ENCODE measurements at places on chromosomes 2 and 18. TPM values are rescaled to one million over a fixed set of nuclear protein-coding genes. Genes with fewer than 3 reads are reported as not detected.

The WDR54 gene
- total RNA-seq, result 23.3 TPM

The CRYGC gene
- total RNA-seq, result not detected

DNA sequence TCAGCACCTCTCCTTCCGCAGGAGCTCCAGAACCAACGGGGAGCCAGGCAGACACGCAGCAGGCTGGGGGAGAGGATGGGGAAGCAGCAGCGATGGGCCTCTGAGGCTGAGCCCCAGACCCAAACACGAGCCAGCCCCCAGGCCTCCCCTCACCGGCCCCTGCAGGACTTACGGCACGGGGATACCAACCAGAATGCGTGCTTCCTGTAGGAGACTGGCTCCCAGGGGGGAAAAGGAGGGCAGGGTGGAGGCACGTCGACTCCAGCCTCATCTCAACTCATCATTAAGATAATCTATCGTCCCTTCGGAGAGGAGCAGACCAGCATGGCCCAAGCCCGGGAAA is 495.1 kb upstream of the MYT1L start:
- DNase-seq, result no peak

DNA sequence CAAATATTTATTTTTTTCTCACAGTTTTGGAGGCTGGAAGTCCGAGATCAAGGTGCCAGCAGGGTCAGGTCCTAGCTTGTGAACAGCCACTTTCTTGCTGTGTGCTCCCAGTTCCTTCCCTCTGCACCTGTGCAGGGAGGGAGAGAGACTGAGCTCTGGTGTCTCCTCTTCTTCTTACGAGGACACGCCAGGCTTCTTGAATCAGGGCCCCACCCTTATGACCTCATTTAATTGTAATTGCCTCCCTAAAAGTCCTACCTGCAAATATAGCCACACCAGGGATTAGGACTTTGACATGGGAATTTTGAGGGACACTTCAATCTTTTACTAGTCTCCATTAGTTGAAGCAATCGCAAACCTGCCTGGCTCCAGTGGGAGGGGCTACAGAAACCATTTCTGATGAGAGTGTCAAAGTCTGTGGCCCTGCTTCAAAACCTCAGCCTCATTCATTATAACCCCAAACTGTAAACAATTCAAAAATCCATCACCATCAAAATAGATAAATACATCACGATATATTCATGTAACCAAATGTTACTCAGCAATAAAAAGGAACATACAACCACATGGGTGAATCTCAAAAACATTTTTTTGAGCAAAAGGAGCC is 18.2 kb upstream of the SEH1L start:
- DNase-seq, result no peak

- no peak for DNase-seq
These were observed 128.5 kb upstream of the SH3BP4 start for GRCh38 chr2:234823196-234823876.

GRCh38 chr2:26754539-26754938 is 9.5 kb upstream of the SLC35F6 start:
- DNase-seq, result no peak

DNA sequence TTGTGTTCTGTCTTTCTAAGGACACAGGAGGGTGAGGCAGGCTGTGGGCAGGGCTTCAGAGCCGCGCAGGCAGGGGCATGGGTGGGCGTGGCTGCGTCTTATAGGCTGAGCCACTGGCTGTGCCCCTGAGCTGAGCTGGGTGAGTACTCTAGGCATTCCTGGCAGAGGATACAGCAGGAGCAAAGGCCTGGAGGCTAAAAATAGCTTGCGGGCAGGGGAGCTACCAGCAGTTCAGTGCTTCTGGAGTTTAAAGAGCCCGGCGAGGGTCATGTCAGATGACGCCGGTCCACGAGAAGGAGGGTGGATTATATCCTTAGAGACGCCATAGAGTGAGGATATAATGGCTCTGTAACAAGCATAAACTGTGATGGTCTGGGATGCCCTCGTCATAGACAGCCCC is 31.5 kb upstream of the PDIA6 start:
- DNase-seq, result peak; percentile 39

DNA sequence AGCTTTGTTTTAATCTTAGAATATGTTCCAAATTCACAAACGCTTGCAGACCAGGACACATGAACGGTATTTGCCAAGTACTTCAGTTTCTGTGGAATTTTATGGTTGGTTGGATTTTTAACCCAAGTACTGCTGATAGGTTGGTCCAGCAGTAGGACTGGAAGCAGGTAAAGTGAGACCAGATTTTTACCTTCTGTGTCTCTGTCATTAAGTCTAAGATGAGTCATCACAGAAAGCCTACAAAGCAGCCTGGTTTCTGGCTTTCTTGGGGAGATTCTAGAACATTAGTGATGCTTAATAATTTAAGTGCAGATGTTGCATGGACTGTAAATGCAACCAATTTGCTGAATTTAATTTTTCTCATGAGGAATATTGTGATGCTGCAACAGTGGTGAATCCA is 100.5 kb downstream of the SCG2 start:
- DNase-seq, result no peak

DNA sequence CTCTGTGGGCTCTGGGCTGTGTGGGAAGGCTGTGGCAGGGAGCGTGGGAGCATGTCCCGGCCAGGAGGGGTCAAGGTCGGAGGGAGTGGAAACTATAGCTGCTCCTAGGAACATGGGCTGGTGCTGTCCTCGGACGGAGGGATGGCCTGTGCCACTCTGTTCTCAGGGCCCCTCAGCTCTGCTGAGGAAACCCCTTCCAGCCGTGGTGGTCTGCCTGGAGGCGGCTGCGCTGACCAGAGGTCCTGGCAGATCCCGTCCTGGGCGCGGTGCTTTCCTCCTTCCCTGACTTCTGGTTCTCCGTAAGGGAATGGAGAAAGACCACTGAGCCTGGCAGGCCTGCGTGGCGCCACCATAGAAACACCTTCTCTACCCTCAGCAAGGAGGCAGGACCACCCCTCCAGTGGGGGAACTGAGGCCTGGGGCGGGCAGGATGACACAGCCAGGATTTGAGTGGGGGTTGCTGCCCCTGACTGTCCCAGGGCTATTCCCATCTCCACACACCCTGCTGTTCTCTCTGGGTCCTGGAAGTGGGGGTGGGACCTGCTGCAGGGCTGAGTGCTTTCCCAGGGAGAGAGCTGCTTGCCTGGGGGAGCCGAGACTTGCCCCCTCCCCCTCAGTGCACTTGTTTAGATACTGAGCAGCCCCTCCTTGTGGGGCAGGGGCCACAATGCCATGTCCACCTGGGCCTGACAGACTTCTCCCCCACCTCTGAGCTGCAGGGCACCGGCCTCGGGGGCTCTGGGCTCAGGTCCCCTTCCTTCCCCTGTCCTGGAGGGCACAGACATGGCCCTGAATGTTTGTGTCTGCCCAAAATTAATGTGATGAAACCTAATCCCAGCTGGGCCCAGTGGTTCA is 301.0 kb upstream of the HS6ST1 start:
- DNase-seq, result no peak

GRCh38 chr2:422676-423435 is 135.0 kb upstream of the ALKAL2 start:
- no peak for DNase-seq

GRCh38 chr18:76441002-76441667 is 53.9 kb downstream of the ZNF516 start:
- no peak for DNase-seq

DNA sequence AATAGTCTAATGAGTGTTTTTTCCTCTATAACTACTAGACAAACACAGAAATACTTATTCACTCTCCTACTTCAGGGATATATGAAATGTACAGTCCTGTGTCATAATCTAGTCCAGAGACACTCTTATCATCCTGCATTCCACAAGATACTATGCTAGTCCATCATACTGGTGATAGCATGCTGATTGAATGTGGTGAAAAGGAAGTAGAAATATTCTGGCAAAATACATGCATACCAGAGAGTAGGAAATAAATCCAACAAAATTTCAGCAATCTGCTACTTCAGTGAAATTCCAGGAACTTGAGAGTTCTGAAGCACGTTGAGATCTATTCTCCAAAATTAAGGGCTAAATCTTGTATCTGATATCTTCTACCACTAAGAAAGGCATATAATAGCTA is 353.9 kb downstream of the PID1 start:
- DNase-seq, result no peak

- DNase-seq, result no peak
These were observed 70.2 kb downstream of the RND3 start for GRCh38 chr2:150417278-150417677.

GRCh38 chr2:109466674-109467575 is 146.8 kb downstream of the SEPTIN10 start:
- peak; percentile 15 for DNase-seq

DNA sequence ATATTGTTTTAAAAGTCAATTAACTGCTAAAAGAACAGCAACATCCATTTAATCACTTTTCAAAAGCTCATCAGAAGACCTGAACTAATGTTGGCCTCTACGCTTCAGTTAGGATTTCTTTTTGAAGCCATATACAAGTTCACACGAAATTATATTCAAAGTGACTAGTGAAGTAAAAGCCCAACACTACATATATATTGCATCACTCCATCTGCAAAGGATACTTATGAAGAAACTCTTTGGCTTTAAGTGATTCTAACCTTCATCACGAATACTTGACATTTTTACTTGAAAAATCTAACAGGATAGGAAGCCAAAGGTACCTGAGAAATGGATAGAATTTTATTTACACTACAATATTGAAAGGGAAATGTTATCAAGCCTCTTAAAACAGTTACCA is 50.4 kb downstream of the LRPPRC start:
- DNase-seq, result no peak

GRCh38 chr2:27049422-27050280 is 1.8 kb upstream of the AGBL5 start:
- DNase-seq, result no peak

DNA sequence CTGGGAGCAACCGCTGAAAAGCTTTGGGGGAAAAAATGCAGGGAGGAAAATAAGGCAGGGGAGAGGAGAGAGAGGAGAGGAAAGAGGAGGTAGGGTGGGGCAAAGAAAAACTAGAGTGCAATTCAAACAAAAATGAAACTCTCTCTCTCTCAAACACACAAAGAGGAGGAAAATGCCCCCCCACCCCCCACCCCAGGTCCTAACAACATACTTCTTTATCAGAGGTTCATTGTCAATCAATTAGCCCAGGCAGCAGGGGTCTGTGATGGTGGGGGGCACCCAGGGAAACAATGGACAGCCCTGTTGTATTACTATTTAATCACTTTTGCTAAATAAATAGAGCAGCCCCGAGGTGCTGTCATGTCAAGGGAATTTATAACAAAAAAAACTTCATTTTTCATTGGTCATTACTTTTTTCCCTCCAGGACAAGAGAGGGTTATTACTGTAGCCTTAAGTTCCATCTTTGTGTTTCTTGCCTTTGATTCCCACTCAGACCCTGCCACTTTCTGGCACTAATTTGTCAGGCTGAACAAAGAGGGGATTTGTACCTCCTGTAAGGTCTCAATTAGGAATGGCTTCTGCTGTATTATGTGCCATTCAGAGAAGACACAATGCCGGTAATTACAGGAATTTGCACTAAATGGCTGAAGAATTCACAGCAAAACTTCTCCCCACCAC is 55.0 kb downstream of the PLEKHM3 start:
- DNase-seq, result no peak

Measured in dermis blood vessel endothelial cell (primary cell).